Hepatic stellate cell (primary cell): ENCODE measurements at places on chromosomes 16 and 17.

- DNase-seq: no peak
These were observed 163.7 kb downstream of the MAF start for GRCh38 chr16:79436885-79437284.

DNA sequence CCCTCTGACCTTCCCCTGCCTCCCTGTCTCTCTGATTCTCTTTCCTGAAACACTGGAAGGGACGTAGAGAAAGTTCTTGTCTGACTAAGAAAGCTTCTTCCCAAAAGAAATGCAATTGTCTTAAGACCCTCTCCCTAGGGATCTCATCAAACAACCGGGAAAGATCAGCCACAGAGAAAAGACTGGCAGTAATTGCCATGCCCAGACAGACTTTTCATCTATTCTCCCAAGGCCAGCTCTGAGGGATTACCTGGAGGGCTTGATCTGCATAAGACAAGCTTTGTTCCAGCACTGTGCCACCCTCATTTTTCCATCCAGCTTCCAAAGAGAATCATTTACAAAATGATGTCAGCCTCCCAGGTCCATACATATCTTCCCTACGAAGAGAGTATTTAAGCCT is 38.8 kb upstream of the HS3ST3A1 start:
- no peak for DNase-seq

GRCh38 chr17:27091043-27091497 is 202.8 kb upstream of the WSB1 start:
- no peak for DNase-seq

- DNase-seq: no peak
These were observed 4.8 kb downstream of the SCN4A start for GRCh38 chr17:63967953-63968352.

GRCh38 chr17:55341432-55341831 is 76.7 kb downstream of the HLF start:
- no peak for DNase-seq

DNA sequence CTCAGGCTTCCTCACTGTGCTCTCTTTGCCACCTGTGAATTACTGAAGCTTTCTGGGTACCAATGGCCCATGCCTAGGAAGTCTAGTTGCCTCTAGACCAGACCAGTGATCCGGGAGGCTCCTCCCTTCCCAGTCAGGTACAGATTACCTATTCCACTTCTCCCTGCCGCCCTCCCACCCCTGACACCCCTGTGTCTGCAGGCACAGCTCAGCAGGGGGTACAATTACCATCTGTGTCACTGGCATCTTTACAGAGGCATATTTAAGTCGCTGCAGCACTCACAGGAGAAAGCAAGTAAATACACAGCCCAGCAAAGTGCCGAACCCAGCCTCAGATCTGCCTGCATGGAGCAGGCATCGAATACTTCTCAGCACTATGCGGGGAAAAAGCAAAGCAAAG is 5.3 kb upstream of the WSCD1 start:
- DNase-seq: no peak

- no peak for DNase-seq
These were observed 2.4 kb downstream of the RUNDC3A start for GRCh38 chr17:44310609-44311376.

DNA sequence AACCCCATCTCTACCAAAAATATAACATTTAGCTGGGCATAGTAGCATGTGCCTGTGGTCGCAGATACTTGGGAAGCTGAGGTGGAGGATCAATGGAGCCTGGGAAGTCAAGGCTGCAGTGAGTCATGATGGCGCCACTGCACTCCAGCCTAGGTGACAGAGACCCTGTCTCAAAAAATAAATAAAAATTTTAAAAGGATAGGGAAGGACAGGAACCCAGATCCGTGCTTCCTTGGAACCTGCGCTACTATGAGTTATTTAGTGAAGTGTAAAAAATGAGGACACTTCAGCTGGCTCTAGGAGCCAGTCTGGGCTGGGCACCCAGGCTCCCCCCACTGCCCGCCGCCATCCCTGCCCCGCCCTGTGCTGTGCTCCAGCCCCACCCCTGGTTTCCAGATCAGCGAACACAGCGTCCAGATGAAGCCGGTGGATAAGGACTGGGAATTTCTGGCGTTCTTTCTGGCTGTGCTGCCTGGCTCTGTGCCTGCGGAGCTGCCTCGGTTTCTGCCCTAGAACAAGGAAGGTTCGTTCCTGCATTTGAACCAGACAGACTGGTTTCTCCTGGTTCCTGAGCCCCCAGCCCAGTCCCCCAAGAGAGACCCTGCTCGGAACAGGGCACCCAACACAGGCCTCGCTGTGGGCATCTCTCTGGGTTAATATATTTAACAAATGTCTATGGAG is 18.5 kb downstream of the PLLP start:
- DNase-seq: peak; percentile 52

DNA sequence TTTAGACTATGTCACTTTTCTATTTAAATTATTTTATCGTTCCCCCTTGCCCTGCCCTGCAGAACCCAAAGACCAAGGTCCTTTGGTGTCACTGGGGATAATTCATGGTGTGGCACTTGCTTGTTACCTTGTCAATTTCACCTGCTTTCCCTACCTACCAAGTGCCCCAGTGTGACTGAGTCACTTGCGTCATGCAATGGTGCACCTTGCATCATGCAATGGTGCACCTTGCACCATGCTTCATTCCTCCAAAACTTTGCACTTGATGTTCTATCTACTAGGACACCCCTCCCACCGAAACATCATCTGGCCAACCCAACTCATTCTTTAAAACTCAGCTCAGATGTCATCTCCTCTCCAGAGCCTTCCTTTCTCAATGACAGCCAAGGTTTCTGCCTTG is 47.1 kb downstream of the TMEM114 start:
- DNase-seq: no peak

DNA sequence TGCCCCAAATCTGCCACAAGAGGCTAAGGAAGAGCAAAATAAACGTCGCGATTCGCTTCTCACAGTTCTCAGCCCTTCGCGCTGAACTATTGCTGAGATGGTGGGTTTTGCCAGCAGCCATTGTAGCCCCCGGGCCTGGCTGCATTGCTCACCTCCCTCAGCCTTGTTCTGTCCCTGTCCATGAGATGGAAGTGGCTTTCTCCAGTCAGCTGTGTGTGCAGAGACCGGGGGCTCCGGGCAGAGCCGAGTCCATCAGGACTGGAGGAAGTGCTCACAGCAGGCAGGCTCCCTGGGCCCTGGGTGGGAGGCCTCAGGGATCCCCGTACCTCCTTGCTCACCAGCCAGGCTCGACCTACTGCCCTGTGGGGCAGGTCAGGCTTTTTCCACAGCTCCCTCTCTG is 27.6 kb upstream of the CAPN15 start:
- no peak for DNase-seq

- DNase-seq: no peak
These were observed 230.0 kb downstream of the NTN1 start for GRCh38 chr17:9251273-9251672.

DNA sequence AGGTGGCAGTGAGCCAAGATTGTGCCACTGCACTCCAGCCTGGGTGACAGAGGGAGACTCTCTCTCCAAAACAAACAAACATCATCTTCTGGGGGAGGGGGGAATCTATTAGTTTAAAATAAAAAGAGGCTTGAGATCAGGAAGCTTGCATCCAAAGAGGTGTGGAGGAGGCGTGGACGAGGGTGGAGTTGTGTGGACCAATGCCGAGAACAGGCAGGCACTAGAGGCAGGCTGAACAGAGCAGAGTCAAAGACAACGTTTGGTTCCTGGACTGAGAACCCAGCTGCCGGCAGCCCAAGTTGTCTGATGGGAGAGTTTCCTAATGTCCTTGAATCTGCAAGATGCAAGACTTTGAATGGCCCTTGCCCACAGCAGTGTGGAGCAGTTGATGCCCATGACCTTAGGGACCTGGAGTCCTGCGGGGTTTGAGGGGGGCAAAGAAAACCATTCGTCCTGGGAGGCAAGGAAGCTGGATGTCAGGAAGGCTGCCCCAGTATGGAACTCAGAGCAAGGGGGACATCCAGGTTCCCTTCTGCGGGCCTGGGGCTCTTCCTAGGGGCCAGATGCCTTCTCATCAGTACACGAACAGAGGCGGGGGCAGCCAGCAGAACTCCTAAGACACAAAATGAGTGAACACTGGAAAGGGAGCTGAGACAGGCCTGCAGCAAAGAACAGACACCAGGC is 9.2 kb downstream of the TBC1D16 start:
- DNase-seq: no peak
